ENCODE measurements at places on chromosomes 12 and 14.
A peak's percentile ranks its signal among the peaks of the same experiment; 100 is the strongest.

GRCh38 chr12:117825827-117826226, 143.0 kb downstream of the KSR2 start:
- no peak for DNase-seq

- DNase-seq = no peak
These were observed 49.1 kb upstream of the KCNA5 start for GRCh38 chr12:4994622-4995021.

DNA sequence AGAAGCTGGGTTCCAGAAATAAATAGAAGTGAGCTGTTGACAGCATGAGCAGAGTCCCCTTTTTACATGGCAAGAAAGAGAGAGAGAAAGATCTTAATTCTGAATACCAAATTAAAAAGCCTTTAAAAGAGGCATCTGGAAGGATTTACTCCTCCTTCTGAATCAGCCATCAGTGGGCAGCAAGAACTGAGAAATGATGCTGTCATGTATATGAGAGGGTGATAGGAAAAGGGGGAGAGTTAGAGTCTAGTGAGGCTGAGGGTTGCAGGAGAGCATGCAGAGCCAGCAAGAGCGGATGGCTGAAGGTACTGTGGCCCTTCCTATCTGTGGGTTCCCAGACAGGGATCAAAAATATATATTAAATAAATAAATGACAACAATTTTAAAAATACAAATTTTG, 34.5 kb upstream of the GNG2 start:
- no peak for DNase-seq

- no peak for DNase-seq
These were observed 225.2 kb upstream of the BTG1 start for GRCh38 chr12:92370828-92371227.

DNA sequence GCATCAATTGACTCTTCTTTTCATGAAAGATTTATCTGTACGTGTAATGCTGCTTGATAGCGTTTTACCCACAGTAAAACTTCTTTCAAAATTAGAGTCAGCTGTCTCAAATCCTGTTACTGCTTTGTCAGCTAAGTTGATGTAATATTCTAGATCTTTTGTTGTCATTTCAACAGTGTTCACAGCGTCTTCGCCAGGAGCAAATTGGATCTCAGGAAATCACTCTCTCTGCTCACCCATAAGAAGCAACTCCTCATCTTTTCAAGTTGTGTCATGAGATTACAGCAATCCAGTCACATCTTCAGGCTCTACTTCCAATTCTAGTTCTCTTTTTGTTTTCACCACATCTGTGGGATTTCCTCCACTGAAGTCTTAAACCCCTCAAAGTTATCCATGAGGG, 9.5 kb downstream of the PCNX1 start:
- DNase-seq = no peak

DNA sequence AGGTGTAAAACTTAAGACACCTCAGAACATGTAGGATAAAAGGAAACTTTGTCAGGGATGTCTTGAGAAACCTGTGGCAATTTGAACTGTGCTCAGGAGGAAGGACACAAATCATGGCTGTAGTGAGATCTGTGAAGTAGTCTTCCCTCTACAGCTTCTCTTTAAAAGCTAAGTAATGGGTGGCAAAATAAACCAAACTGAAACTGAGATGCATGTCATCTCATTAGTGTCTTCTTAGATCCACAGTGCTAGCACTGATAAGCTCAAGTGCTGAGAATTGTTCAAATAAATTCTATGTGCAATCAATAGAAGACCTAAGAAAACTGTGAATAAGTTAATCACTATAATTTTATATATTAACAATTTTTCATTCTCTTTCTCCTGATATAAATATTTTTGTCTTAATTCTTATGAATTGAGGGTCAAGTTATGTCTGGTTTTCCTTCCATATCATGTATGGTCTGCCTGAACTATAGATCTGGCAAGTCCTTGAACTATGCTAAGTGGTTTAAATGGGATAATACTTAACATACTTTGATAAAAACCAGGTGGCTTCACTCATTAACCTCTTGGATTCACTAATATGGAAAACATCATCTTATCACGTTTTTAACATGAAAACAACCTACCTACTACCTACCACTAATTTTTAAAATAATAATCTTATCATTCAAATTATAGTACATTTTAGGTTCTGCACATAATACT, 27.2 kb downstream of the SYT1 start:
- no peak for DNase-seq

DNA sequence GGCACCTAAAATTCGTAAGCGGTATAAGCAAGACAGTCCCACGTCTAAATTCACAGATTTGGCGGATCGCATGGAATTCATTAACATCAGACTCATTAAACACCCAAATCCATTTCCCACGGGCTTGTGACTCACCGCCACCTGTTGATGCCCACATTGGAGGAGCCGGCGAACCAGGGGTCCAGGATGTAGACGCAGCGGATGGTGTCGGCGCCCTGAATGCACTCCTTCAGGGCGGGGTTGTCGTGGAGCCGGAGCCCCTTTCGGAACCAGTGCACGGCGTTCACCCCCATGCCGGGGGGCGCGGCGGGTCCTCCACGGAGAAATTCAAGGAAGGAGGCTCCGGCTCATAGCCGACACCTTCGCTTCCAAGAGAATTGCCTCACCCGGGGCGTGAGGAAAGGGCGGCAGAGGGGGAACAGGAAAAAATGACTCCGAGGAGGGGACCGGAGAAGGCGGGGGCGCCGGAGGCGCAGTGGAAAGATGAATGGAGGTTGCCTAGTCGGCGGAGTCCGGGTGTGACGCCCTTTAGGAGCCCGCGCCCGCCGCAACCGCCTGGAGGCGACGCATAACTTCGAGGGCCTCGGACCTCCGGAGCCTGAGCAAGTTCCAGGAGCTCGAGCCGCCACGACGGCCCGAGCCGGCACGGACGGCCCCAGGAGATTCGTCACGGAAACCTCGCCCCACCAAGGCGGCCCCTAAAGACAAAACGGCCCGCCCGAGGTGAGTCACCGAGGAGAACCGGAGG, 506 bp downstream of the CRY1 start:
- DNase-seq = peak; percentile 43

- DNase-seq = no peak
These were observed 181.7 kb upstream of the ARID2 start for GRCh38 chr12:45547822-45548221.

DNA sequence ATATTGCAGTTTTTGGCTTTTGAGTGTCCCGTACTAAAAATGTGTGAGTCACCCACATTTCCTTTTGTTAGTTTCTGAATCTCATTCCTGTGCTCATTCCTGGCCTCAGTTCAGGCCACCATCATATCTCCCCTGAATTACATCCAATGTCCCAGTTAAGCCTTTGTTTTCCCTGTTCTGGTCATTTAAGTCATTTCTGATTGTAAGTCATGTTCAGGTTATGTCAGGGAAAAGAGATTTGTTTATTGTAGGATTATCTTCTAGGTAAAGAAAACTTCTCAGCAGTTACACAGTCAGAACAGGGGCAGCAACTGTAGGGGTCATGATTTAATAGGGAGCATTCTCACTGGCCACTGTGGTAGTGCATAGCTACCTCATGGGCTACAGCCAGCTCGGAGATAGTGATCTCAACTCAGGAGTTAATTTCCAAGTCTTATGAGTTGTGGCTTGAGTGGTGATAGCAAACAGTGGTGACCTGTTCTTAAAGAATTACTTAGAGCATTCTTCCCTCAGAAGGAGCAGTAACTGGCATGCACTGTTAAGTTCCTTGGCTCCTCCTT, 6.7 kb downstream of the DDX47 start:
- DNase-seq = no peak

GRCh38 chr12:65025136-65025535, 96.0 kb downstream of the WIF1 start:
- DNase-seq = no peak

DNA sequence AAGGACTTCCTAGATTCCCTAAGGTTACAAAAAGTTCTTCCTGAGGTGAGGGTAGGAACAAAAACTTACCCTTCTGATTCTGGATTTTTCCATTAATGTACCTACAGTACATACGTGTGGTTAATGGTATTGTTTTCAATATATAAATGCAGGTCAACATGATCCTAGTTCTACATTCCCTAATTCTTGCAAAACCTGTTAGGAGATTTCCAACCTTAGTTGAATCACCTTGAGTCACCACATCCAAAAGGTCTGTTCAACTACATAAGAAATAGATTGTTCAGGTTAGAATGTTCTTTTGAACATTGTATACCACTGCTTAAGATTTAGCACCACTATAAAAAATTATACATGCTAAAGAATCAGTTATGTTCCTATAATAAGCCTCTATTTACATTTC, 118.9 kb downstream of the GARIN6 start:
- DNase-seq = no peak

- DNase-seq = no peak
These were observed 78.7 kb downstream of the PPM1A start for GRCh38 chr14:60327447-60328331.

DNA sequence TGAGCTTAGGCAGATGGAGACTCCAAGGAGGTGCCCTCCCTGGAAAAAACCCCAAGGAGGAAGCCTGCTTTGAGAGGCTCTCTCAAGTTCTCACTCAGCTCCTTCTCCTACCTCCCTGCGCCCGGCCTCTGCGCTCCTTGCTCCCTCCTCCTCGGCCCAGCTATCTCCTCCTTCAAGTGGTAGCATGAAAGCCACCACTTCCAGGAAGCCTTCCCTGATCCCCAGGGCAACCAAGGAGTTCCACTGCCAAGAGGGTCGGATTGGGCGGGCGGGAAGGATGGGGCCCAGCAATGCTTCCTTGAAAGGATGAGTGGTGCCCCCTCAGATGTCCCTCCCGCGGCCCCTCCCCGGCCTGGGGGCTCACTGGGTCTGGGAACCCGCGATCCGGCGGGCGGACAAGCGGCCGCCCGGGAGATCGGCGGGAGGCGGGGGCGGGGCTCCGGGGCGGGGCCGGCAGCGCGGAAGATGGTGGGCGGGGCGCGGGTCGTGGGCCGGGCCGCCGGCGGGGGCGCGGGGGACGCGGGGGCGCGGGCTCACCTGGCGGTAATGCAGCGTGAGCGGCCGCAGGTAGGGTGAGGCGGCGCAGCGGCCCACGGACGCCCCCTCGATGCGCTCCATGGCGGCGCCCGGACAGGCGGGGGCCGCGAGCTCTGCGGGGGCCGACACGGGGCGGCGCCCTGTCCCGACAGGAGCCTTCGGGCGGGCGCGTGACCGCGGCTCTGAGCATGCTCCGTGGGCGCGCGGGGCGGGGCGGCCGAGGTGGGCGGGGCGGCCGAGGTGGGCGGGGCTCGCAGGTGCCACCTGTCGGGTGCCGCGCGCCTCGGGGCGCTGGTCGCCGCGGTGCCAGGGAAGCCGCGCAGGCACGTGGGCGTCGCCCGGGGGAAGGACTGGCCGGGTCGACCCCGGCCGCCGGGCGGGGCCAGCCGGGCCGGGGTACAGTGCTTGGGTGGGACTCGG, at the start of gene NUDT14:
Gene NUDT14, minus strand, starts transcription at position 721 of the 957 bp plus-strand sequence. Its CDS starts 103 bp downstream, at position 618.
- no peak for DNase-seq

DNA sequence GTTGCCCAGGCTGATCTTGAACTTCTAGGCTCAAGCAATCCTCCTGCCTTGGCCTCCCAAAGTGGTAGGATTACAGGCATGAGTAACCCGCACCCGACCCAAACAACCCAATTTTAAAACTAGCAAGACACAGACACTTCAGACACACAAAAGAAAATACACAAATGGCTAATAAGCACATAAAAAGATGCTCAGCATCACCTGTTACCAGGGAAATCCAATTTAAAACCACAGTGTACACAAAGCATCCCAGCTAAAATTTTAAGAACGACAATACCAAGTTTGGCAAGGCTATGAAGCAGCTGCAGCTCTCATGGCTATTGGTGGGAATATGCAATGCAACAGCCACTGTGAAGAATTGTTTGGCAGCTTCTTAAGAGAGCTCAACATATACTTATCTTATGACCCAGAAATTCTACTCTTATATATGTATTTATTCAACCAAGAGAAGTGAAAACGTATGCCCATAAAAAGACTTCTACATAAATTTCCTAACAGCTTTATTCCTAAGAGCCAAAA, 42.0 kb downstream of the BDKRB1 start:
- DNase-seq = no peak

DNA sequence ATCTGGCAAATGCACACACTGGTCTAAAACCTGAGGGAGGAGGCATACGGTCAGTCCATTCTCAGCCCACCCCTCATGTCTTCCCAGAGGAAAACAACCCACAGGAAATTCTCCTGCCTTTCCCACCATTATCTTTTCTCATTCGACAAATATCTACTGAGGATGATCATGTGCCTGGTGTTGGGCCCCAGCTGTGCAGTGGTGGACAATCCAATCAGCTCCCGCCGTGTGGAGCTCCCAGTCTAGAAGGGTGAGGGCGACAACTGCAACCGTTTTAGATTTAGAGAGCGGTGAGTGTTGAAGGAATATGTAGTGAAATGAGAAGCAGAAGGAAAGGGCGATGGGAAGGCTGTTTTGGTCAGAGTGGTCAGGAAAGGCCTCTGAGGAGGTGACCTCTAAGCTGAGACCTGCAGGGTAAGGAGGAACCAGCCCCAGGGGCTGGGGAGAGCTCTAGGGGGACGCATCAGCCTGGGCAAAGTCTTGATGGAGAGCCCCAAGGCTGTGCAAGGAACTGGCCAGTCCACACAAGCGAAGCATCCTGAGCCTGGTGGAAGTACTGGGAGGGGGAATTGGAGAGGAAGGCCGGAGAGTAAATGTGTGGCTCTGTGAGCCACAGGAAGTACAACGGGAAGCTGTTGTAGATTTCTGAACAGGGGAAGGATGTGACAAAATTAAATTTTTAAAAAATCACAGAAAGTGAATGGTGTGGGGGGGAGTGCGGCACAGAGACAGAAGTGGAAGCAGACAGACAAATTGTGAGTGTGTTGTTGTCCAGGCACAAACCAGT, 192.8 kb downstream of the NTF3 start:
- no peak for DNase-seq

DNA sequence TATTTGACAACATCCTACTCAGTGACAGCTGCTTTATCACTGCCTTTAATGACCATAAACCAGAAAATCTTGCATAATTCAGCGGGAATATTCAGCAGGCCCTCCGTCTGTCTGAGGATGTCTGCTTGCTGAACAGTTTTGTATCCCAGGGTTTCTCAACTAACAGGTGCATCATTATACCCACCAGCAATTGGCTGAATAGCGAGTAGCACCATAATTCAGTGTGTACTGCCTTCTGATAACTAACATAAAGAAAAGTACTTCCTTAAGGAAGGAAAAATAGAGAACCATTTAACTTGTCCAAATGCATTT, 680.1 kb downstream of the GALC start:
- DNase-seq = no peak

GRCh38 chr12:76366163-76366562, 17.9 kb upstream of the BBS10 start:
- DNase-seq = no peak

- DNase-seq = no peak
These were observed 20.5 kb downstream of the UBC start for GRCh38 chr12:124893792-124894516.

DNA sequence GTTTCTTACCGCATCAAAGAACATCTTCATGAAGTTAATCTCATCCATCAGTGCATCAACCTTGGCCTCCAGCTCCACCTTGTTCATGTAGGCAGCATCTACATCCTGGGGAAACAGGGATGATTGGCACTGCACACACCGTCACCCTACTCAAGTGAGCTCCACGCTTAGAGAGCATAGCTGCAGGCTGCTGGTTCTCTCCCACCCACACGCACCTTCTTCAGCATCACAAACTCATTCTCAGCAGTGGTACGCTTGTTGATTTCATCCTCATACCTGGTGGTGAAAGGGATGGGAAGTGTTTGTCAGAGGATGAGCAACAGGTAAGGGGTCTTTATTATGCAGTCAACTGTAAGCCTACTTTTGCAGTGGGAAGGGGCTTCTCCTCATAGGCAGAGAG, 2.3 kb downstream of the KRT5 start:
- no peak for DNase-seq

Measured in CD14-positive monocyte (primary cell).